ENCODE measurements at places on chromosomes 11 and 22.
A peak's percentile ranks its signal among the peaks of the same experiment; 100 is the strongest.

DNA sequence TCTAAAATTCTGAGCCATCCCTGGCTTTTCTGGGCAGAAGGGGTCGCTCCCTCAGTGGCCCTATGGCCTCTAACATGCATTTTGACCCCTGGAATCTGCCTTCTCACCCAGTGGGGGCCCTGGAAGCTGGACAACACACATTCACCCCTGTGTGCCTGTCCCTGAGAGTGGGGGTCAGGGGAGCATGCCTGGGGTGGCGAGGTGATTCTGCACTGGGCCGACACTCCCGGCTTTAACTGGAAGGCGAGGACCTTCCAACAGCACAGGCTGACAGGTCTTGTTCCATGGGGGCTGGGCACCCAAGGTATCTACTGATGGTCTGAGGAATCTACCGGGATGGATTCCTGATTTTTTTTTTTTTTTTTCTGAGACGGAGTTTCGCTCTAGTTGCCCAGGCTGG, 10.7 kb downstream of the PPM1F start:
- DNase-seq, result no peak

GRCh38 chr11:128472128-128473089, 114.9 kb downstream of the ETS1 start:
- DNase-seq, result no peak

- no peak for DNase-seq
These were observed at the start of gene HSPA8 for GRCh38 chr11:123061403-123062157. Gene HSPA8, minus strand, starts transcription at chr11:123062136. Its CDS starts 812 bp downstream, at chr11:123061324.

DNA sequence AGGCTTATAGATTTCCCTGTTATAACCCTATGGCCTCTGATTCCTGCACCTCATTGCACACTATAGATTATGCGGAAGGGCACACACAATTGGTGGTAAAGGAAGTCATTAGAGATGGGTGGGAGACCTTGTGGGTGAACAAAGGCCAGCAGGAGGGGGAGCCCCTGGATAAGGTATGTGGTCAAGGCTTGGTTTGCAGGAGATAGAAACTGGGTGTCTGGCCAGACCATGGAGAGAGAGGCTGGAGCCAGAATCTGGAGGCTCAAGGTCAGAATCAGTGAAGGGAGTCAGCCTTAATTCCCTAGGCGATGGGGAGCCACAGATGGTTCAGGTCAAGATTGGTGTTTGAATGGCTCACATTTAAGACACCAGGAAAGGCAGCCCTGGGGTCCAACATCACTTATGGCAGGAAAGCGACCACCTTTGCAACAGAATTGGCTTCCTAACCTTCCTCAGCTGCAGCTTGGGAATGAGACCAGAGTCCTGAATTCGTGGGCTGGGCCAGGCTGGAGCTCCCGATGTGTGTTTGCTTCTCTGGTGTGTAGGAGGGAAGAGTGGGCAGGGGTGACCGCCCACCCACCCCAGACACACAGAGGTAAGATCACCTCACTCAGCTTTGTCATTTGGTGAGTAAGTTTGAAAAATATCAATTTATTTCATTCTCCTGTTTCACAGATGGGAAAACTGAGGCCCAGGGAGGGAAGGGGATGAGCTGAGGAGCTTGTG, 22.7 kb upstream of the SCUBE1 start:
- no peak for DNase-seq

- DNase-seq, result no peak
These were observed 40.3 kb downstream of the CSNK2A3 start for GRCh38 chr11:11312738-11313137.

- DNase-seq, result no peak
These were observed 17.6 kb downstream of the ATXN10 start for GRCh38 chr22:45689211-45689610.

DNA sequence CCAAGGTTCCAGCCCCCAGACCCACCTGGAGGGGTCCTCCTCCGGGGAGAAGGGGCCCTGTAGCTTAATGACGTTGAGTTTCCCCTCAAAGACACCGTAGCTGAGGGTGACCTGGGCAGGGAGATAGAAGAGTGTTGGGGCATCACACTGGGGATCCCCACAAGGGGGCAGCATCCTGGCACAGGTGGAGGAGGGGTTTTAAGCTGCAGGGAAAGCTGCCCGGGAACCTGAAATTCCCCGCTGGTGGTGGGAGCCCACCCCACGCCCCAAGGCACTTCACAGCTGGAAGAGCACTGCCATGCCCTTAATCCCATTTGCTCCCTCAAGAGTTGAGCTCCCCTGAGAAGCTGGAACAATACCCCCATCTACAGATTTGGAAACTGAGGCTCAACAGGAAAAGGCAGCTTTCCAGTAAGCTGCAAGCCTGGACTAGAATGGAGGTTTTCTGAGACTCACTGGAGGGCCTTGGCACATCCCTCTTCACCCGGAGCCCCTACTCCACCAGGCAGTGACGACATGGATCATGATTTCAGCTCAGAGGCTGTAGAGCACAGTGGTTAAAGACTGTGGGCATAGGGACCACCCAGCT, 13.7 kb downstream of the MFNG start:
- peak; percentile 54 for DNase-seq

DNA sequence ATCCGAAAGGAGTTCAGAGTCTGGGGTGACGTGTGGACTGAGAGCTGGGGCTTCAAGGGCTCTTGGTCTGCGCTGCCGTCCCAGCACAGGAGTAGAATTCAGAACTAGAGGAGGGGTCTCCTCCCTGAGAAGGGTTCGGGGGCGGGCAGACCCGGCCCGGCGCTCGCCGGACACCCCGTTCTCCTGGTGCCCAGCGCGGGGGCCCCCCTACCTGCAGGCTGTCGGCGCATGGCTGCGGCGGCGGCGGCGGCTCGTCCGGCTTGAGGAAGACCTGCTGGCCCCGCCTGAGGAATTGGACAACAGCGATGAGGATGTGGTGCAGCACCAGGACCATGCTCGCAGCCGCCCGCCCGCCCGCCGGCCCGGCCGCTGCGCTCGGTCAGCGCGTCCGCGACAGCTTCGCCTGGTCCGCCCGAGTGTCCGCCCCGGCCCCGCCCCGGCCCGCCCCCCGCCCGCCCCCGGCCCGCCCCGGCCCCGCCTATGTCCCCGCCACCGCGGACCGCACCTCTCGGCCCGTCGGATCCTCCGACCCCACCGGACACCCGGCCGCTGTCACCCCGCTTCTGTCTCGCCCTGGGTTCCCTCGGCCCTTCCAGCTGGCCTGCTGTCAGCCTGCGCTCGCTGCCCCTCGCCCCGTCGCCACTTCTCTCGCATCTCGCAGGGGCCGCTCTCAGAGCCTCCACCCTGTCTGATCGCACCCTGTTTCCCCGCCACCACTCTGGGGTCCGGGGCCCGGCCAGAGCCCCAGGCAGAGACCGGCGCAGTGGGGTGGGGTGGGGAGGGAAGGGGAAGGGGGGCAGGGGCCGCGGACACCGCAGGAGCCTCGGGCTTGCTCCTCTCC, 32.0 kb downstream of the PDE2A start:
- no peak for DNase-seq
